ENCODE measurements at places on chromosomes 2 and 18.

DNA sequence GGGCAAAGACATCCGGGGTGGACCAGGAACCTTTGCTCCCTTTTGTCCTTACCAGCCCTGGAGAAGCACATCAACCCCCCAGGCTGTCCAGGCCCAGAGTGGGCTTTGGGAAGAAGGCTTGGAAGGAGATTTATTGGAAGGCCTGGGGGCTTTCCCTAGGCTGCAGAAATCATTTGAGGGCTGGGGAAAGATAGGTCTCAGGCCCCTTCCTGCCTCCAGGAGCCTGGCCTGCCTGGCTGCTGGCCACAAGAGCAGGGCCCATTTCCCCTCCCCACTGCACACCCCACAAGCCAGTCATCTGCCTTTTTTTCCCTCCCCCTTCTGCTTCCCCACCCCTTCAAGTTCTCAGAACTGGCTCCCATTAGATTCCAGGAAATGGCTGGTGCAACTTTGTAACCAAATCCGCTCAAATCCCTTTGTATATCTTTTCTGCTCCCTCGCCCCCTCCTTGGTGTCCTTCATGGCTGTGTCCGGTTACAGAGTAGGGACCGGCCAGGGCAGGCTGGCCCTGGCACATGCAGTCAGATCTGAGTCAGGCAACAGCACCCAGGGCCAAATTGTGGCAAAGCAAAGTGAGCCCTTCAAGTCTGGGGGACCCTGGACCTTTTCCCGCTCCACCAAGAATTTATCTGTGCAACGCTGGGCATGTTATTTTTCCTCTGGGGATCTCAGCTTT, 20.8 kb upstream of the TNP1 start:
- DNase-seq = no peak

- no peak for DNase-seq
Observed at GRCh38 chr2:217163987-217164386, 304.1 kb upstream of the TNP1 start.

DNA sequence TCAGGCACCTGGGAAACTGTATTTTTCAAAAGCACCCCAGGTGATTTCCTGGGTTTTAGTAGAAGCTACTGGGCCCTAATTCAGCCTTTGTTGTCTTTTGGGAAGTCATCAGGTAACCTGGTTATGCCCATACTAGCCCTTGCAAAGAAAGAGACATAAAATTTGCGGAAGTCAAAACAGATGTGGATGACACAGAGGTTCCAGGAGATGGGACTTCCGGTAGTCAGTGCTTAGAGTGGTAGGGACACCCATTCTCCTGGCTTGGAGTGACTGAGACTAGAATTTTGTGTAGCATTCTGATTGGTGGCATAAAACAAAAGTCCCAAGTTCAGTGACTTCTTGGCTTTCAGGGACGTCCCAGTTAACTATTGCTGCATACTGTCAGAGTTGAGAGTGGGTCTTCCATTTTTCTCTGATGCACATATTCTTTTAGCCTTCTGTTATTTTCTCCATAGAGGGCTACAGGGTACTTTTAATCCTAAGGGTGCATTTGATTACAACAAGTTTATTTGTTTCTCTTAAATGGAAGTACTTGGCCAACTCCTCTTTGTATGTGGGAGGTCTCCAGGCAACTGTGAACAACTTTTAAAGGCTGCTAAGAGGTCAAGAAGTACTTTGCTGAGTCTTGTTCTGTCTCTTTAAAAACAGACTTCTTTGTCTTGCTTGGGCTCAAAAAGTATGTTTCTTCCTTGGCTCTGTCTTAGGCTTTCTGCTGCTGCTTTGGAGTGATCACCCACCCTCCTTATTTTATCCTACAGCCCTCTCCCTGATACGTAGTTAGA, 8.8 kb downstream of the NAB1 start:
- DNase-seq = no peak

- no peak for DNase-seq
Observed at GRCh38 chr2:45890819-45891218, 239.3 kb downstream of the PRKCE start.

GRCh38 chr2:85768713-85769112, 14.9 kb downstream of the ATOH8 start:
- no peak for DNase-seq

GRCh38 chr2:208015475-208015874, 9.9 kb downstream of the PLEKHM3 start:
- no peak for DNase-seq

DNA sequence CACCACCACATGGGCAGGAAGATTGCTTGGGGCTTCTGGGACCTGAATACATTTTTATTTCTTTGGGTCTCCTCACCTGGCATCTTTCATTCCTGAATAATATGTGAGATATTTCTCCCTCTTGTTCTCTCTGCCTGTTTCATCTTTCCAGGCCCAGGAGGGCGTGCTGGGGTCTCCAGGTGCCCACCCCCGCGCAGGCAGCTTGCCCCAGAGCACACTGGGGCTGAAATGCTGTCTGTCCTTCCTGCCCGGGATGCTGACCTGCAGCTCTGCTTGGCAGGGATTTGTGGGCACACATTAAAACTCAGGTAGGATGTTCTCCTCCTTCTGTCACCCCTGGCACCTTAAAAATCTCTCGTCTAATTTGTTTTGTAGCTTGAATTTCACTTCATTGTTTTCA, 39.7 kb upstream of the TEX51 start:
- no peak for DNase-seq

DNA sequence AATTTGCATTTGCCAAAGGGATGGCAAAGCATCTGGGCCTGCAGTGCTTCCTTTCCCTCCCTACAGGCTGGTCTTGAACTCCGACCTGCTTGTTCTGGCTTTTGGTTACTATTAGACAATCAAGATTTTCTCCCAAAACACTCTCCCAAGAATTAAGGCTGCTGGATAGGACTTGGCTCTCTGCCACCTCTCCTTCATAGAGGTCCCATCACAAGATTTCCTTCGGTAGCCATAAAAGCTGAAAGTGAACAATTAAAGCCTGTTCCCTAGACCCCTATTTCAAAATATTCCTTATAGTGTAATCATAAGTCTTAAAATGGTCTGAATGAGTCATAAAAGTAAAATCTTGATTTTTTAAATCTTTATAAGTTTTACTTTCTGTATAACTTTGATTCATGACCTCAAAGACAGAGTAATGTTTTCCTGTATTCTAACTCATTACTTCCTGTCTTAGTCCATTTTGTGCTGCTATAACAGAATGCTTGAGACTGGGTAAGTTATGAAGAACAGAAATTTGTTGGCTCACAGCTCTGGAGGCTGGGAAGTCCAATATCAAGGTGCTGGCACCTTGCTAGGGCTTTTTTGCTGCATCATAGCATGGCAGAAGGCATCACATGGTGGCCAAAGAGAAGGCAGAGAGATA, 37.8 kb upstream of the TNP1 start:
- no peak for DNase-seq

DNA sequence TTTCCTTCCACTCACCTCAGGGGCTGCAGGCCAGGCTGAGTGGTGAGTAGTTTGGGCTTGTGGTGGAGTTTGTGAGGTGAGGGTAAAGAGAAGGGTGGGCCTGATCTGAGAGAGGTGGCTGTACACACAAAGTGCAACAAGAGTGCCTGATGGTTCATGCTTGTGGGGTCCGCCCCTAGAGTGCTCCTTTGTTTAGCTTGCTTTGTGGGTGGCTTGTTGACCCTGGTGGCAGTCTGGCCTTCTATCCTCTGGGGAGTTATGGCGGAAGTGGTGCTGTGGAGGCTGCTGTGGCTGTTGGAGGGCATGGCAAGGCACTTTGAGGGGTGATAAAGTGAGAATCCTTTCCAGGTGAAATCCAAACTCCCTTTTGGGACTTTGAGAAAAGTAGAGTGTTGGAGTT, 10.6 kb downstream of the UBE2F start:
- no peak for DNase-seq

DNA sequence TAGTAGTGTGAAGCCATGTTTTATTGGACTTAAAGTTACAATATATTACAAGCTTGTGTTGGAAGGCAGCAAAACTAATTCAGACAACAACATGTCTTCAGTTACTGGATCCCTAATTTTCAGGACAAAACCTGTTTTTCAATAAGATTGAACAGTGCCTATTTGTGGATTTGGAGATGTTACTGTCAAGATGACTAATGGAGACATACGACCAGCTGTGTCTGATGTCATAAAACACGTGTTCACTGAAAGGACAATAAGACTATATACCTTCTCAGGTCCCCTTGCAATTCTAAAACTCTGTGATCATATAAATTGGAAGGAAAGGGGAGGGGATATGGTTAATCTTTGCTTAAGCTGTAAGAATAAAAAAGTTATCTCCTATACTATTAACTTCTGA, 21.7 kb downstream of the METTL21A start:
- no peak for DNase-seq

GRCh38 chr18:48612511-48612910, 73.7 kb downstream of the CTIF start:
- DNase-seq = no peak

DNA sequence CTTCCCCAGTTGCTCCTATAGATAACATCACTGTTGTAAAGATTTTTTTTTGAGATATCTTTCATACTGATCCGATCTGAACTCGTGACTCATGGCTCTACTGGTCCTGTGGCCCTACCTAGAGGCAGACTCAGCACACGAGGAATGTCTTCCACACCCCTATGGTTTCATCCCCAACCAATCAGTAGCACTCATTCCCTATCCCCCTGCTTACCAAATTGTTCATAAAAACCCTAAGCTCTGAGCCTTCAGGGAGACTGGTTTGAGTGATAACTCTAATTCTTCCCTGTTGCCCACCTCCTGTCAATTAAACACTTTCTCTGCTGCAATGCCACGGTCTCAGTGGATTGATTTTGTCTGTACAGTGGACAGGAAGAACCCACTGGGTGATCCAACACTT, 4.2 kb upstream of the SAP130 start:
- DNase-seq = no peak

GRCh38 chr18:33699372-33699771, 121.4 kb downstream of the ASXL3 start:
- no peak for DNase-seq

GRCh38 chr18:34647251-34647650, 62.8 kb upstream of the DTNA start:
- DNase-seq = no peak

DNA sequence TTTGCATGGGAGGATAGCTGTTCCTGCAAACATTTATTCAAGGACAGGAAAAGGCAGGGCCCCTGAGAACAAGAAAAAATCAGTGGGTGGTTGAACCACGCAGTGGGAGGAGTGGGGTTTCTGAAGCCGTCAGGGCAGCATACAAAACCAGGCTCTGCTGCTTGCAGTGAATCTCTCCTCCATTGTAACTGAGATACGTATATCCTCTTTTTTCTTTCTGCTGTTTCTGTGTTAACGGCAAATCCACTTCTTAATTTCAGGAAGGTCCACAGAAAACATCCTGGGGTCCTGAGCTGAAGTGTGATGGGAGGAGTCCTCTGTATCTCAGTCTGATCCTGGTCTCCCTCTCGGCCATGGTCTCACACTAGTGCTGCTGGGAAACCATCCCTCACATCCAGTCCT, 27.2 kb upstream of the KCNF1 start:
- DNase-seq = no peak

DNA sequence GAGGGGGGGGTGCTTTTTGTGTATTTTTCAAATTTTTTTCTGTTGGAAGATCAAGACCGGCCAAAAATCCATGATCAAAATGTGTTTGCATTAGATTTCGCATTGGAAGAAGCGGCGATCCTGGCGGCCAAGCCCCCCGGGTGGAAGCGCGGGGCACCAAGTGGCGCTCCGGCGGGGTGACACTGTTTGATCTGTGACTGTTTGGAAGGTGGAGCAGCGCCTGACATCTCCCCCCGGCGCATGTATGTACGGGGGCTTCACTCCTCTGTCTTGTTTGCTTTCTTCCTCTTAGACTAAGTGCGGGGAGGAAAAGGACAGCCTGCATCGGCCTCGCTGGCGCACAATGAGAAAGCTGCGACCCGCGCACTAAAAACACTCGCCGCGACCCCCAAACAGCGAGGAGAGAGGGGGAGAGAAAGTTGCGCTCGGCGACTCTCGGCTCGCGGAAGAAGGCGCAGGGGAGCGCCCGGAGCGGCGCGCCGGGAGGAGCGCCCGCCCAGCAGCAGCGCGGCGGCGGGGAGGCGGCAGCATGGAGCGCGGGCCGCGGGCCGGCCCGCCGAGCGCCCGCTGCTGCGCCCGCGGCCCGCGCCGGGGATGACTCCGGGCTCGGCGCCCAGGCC, 515 bp downstream of the TSHZ1 start:
- DNase-seq = no peak
